ENCODE measurements at places on chromosomes 13 and 19.

DNA sequence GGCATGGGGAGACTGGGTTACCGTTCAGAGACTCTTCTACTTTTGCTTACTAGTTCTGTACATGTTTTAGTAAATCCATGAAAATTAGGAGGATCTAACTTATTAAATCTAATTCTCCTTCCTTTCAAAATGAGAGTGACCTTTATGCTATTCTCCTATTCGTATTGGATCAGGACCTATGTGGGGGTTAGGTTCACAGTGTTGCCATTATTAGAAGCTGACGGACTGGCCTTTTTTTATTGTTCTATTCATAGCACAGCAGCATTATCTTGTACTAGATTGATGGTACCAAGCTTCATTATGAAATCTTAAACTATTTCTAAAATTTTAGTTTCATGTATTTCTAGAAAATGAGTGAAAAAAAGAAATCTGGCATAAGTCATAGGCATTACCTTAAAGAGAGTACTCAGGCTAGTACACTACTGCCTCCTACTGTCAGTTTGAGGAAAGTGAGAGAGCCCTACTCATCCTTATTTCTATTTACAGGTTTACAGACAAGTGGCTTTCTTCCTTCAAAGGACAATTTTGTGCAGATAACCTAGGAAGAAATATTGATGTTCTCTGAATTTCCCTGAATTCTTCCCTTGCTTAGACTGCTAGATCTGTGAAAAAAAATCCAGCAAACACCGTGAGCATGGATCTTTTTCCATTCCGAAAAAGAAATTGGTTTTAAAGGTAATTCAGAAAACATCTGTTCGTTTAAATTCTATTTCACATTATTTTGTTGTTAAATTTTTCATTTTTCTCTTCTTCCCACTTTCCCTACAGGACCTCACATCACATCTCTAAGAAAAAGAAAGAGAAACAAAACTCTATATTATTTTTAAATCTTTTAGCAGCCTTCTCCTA lies 485.5 kb downstream of the DIAPH3 start:
- peak; percentile 58 for DNase-seq

DNA sequence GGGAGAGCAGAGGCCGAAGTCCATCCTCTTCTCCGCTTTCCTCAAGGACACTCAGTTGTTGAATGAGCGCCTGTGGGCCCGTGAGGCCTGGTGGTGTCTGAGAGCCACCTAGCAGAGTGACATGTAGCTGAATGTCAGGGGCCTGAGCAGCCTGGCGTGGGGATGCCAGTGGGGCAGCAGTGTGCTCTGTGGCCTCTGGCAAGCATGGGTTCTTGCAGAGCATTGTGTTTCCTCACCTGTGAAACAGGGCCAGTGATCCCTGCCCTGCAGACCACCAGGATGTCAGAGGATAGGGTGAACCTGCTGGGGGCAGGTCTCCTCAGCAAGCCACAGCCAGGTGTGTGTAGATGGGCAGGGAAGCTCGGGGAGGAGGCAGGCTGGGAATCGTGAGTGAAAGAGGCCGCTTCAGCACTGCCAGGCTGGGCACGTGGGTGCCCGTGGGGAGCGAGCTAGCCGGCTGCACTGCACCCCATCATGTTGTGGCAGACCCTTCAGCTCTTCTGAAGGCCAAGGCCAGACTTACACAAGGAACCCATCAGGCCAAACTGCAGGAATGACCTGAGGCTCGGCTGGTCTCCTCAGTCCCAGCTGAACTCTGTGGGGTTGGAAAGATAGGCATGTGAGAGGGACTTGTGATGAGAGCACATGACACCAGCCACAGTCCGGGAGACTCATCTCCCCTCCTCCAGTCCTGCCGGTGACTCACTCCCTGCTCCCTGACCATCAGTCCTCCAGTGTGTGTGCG lies 5.0 kb downstream of the PPP1R37 start:
- DNase-seq, result peak; percentile 87

GRCh38 chr19:54684527-54684926 lies 21.7 kb downstream of the LILRB4 start:
- DNase-seq, result peak; percentile 64

- DNase-seq, result no peak
Measured at GRCh38 chr19:57620673-57621348, 6.8 kb downstream of the ZNF134 start.

DNA sequence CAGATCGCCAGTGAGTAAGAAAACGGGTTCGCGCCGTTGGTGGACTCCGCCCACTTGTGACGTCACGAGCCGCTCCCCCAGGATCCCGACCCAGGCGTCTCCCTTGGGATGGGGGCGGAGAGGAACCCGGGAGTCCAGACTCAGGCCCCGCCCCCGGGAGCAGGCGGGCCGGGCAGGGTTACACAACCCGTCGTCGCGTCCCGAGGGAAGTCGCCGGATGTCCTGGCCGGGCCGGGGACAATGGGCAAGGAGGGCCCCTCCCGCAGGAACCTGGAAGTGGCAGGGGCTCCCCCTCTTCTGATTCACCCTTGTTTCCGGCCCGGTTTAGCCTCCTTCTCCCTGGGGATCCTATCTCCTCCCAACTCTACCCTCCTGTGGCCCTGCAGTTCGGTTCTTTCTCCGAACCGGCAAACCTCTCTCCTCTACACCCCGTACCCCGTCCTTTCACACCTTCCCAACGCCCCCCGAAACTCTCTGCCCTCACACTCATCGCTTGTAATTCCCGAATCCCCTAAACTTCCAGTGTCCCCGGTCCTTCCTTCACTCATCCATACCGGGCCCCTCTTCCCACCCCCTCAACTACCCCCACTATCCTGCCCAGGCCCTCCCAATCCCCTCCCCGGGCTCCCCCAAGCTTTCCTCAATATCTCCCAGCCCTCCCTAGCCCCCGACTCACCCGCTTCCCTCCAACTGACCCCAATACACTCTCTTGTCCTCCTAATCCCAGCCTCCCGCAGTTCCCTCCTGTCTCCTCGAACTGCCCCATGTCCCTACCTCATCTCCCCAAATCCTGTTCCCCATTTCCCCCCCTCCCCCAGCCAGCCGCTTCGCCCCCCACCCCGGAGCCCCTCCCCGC lies 20.0 kb upstream of the ERCC1 start:
- peak; percentile 92 for DNase-seq

GRCh38 chr13:27106144-27106543 lies 65.5 kb downstream of the USP12 start:
- DNase-seq, result no peak

- no peak for DNase-seq
Measured at GRCh38 chr19:50718255-50719118, 1.1 kb downstream of the SHANK1 start.

GRCh38 chr19:49486232-49486631 lies 1.2 kb upstream of the RPL13A start:
- DNase-seq, result no peak

GRCh38 chr19:883661-884211 lies 9.3 kb downstream of the MED16 start:
- no peak for DNase-seq

GRCh38 chr19:41870401-41870873 lies 6.6 kb upstream of the CD79A start:
- DNase-seq, result peak; percentile 8

- no peak for DNase-seq
Measured at GRCh38 chr13:110023729-110024644, 237.6 kb upstream of the IRS2 start.

GRCh38 chr19:21432590-21432989 lies 35.7 kb downstream of the ZNF493 start:
- no peak for DNase-seq

DNA sequence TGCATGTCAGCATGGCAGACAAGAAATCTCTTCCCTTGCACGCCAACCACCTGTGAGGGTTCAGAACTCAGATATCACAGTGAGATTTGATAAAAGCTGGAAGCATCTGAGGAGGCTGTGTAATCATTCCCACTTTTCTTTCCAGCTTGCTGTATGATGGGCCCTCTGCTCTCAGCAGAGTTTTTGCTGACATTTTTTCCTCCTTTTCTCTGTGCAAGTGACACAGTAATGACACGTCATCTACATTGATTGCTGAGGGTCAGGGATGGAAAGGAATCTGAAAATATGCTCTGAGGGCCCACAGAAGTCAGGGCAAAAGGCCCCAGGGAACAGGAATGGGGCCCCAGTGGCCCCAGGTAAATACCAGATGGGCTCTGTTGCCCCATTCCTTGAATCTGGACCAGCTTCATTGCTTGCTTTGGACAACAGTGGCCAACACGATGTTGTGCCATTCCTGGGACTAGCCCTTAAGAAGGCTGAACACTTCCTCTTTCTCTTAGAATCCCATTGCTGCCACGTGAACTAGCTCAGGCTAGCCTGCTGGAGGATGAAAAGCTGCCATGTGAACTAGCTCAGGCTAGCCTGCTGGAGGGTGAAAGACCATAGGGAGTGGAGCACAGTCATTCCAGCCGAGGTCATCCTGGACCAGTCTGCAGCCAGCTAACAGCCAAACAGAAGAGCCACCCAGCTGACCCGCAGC lies 68.2 kb downstream of the CACNA1A start:
- no peak for DNase-seq

DNA sequence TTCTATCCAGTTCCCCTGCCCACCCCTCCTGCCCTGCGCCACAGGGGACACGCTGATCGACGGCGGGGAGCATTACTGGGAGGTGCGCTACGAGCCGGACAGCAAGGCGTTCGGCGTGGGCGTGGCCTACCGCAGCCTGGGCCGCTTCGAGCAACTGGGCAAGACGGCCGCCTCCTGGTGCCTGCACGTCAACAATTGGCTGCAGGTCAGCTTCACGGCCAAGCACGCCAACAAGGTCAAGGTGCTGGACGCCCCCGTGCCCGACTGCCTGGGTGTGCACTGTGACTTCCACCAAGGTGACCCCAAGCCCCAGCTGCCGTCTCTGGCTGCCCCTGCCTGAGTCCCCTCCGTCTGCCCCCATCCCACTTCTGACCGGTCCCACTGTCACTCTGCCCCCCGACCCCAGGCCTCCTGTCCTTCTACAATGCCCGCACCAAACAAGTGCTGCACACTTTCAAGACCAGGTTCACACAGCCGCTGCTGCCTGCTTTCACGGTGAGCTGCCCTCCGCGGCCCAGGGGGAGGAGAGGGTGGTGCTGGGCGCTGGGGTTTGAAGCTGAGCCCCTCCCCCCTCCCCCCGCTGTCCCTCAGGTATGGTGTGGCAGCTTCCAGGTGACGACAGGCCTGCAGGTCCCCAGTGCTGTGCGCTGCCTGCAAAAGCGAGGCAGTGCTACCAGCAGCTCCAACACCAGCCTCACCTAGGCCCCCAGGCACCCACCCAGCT lies 15.5 kb downstream of the STAP2 start:
- DNase-seq, result no peak

- no peak for DNase-seq
Measured at GRCh38 chr13:66835040-66835628, 395.0 kb downstream of the PCDH9 start.

GRCh38 chr19:39474139-39474620 lies 6.5 kb upstream of the TIMM50 start:
- peak; percentile 32 for DNase-seq

GRCh38 chr19:30692181-30692811 lies 320.1 kb downstream of the ZNF536 start:
- no peak for DNase-seq

DNA sequence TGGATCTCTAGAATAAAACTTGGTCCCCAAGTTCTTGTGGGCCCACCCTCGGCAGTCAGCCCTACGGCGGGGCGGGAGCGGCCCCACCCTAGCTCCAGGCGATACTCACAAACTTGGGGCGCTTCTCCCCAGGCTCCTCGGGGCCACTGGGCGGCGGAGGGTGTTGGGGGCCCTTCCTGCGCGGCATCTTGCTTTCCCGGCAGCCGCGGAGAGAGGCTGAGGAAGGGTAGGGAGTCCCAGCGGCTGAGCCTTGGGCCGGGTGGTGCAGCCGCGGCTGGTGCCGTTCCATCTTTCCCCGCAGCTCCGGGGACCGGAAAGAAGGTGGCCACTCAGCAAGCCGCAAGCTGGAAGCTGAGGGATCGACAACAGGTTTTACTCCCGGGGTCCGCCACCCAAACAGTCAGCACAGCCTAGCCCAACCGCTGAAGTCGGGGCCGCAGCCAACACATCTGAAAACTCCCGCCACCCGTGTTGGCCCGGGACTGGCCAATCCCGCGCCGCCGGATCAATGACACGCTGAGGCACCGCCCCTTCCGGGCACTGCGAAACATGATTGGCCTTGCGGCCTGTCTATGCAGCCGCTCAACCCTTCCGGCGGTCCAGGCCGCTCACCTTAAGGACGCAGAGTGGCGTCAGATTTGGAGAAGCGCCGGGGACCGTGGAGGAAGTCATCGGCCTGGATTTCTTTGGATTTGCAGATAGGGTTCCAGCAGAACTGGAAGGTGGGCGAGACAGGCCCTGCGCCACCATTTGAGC lies at the start of gene DIAPH3:
TSS of gene DIAPH3 (minus strand) at position 451 of the 756 bp plus-strand sequence. CDS start at position 289, 162 bp downstream.
- DNase-seq, result peak; percentile 95

DNA sequence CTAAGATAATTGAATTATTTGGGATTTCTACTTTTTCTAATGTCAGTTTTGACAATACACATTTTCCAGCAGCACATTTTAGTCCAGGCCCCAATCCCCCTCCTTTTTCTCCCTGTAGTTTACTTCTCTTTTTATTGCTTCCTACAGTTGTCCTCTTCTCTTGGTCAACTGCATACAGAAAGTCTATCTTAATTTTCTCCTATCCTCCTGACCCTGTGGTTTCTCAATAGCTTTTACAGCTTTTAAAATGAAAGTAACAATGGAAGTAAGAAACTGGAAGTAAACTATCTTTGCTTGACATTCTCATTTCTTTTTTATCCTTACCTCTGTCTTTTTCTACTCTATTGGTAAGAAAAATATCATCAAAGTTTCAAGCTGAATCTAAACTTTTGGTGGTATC lies 106.5 kb upstream of the OXGR1 start:
- peak; percentile 25 for DNase-seq

GRCh38 chr13:111202745-111203144 lies 87.6 kb downstream of the ARHGEF7 start:
- DNase-seq, result no peak

DNA sequence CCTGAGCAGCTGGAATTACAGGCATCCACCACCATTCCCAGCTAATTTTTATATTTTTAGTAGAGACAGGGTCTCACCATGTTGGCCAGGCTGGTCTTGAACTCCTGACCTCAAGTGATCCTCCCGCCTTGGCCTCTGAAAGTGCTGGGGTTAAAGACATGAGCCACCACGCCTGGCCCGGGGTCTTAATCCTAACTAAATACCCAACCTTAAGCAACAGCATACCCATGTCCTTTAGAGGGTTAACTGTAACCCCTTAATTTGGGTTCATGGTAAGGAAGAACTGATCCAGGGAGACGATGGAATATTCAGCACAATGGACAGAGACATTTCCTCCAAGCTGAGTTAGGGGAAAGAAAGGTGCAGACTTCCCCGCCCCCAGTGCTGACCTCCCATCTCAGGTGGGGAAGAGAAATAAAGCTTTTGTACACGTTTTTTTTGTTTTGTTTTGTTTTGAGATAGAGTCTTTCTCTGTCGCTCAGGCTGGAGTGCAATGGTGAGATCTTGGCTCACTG lies 8.7 kb upstream of the GALP start:
- DNase-seq, result no peak

DNA sequence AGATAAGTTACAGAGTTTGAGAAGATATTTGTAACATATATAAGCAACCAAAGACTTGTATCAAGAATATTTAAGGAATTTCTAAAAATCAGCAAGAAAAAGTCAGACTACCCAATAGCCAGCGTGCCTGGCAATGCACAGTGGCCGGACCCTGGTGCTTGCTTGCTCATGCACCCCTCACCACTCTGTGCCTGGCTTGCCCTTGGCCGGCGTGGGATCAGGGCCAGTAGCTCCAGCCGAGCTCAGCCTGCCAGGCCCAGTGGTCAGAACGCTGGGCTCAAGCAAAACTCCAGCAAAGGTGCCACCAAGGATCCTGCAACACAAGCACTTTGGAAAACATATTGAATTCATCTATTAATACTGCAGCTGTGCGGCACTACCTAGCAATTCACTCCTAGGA lies 95.1 kb downstream of the KATNAL1 start:
- no peak for DNase-seq

Data from inflammatory macrophage (primary cell).